RPMI7951 (cell line): ENCODE measurements at places on chromosomes 4 and X. TPM values are rescaled to one million over a fixed set of nuclear protein-coding genes. Genes with fewer than 3 reads are reported as not detected.

DNA sequence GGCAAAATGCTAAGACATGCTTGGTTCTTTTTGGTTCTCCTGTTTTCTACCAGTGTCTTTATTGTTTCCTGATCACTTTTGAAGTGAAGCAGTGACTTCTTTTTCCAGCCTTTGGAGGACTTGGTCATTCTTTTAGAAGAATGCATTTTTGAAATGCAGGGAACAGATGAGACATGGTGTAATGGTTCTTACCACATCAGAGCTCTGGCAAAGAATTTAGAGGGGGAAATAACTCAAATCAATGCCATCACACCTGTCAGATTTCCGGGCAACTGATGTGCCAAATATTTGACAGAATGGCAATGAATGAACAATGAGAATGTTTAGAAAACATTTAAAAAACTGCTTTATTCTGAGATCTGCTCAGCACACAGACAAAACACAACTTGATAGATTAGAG lies 519.6 kb downstream of the IQCM start:
- DNase-seq = no peak

DNA sequence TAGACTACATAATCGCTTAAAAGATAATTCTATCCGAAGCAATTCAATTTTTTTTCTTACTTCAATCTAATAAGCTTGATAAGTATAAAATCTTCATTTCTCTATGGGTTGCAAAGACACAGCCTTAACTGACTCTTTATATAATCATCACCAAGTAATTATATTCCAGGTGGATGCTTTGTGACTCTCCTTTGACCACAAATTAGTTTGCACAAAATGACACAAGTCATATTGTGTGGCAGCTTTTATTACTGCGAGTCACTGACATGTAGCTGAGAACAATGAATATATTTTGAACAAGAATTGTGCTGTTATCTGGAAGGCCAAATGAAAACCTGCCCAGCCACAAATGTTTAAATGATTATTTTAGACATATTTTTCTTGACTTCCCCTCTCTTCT lies 1727.8 kb downstream of the ARAP2 start:
- DNase-seq = no peak

Gene PRDM8
- 6.4 and 11.7 TPM in 2 replicates for total RNA-seq

Gene SH3TC1
- 6.6 and 8.9 TPM in 2 replicates for total RNA-seq
